ENCODE measurements at places on chromosomes 3 and 15.
A peak's percentile ranks its signal among the peaks of the same experiment; 100 is the strongest.

DNA sequence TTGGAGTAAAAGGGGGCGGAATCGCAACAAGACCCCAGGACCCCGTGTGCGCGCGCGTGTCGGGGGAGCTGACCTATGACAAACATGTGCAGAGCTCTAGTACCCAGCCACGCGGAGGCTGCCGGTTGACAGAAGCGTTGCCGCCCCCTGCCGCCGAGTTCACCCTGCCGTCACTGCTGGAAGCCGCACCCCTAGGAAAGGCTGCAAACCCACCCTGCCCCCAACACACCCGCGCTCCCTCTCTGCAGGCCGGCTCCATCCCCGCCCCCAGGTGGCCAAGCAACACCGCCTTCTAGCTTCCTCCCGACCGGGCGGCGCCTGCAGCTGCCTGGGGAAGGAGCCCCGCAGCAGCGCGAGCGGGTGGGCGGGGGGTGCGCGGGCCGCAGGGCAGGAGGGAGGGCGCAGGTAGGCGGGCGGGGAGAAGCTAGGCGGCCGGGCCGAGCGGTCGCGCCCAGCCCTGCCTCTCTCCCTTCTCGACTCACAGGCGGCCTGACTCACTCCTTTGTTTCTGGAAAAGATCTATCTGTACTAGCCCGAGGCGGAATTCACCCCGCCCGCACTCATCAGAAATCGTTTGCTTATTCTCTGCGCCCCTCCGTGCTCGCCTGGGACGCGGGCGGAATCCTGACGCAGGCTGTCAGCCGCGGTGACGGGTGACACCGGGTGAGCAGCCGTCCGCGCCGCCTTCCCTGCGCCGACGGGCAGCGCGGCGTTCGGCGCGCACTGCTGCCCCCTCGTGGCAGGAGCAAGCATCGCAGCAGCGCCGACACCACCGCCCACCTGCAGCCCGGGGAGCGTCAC lies 160.8 kb downstream of the GAP43 start:
- peak; percentile 86 for DNase-seq

GRCh38 chr15:72289597-72290325 lies 17.4 kb upstream of the PARP6 start:
- DNase-seq: no peak

DNA sequence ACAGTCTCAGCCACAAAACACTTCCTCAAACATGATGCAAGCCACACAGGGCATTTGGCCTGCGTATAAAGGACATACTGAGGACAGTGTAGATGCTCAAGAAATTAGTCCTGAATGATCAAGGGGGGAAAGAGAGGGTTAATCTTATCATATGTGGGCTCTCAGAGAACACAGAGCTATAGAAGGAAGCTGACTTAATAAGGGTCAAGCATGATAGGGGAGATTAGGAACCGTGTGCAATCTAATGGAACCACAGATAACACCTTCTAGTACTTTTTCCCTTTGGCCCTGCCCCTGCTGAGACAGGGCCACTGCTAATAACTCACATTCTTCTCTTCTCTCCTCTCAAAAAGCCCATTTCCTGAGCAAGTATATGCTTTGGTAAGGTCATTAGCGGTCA lies 114.1 kb upstream of the ADAMTS9 start:
- no peak for DNase-seq

DNA sequence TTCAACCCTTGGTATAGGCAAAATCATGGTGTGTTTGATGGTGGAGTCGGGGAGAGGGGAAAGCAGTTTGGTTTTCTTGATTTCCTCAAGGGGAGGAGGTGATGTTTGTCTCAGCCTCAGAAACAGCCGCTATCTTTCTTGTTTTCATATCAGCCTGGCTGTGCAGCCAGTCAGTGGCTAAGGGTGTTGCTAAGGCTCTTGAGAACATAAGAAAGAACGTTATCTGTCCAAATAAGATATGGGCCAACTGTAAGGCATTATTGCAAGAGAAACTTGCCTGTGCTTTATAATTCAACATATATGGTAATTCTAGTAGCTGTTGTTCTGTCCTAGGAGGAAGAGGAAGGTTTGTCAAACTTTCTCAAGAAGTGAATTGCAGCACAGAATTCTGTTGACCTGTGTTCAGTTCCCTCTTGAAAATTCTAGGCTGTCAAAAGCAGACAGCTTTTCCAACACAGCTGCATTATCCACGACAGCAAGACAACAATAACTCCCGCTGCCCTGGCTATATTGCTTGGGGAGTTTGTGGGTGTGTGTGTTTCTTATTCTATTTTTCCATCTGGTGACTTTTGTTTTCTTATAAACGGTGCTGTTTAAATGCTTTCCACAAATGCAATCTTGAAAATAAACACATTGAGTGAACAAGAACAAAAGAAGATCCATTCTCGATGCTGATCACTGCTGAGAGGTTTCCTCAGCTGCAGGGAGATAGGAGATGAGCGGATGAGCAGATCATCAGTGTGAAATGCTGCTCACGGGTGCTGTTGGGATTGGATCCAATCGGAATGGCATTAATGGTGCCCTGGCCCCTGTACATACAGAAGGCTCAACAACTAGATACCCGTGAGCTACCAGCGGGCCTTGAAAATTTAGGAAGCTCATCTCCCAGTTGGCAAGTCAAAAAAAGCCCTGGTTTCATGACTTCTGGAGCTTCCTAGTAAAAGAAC lies 90.8 kb upstream of the TNFAIP8L3 start:
- no peak for DNase-seq

DNA sequence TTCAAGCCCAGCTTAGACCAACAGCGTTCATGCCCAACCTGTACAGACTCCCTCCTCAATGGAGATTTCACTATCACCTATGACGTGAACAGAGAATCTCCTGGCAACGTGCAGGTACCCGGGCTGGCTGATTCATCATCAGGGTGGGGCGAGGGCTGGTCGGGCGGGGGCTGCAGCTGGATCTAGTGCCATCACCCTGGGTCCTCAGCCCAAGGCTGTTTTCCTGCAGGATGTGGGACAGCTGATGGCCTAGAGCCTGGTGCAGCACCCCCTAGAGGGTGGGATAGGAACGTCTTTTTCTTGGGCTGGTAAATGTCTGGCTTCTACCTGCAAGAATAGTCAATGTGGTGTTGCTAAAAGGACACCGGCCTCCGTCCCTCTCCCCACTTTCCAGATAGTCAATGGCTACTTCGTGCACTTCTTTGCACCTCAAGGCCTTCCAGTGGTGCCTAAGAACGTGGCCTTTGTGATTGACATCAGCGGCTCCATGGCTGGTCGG lies 4.4 kb downstream of the ITIH3 start:
- DNase-seq: peak; percentile 7

DNA sequence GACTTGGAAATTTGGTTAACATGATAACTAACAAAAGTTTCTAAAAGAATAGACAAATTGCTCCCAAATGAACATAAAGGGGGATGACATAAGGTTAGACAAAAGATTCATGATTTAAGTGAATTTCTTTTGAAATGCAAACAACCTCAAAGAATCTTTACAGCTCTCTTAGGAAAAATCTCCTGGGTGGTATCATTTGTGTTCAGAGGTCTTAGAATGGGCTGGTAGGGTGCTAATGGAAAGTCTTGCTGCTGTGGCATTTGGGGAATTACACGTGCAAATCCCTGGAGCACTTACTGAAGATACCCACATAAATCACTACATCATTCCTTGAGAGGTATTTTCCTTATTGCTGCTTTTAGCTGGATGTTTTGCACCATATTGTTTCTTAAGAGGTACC lies 14.4 kb upstream of the ROBO2 start:
- no peak for DNase-seq

- DNase-seq: no peak
Observed at GRCh38 chr3:67521053-67521646, 133.3 kb downstream of the SUCLG2 start.

- DNase-seq: no peak
Observed at GRCh38 chr15:33454346-33454745, 143.6 kb downstream of the RYR3 start.

DNA sequence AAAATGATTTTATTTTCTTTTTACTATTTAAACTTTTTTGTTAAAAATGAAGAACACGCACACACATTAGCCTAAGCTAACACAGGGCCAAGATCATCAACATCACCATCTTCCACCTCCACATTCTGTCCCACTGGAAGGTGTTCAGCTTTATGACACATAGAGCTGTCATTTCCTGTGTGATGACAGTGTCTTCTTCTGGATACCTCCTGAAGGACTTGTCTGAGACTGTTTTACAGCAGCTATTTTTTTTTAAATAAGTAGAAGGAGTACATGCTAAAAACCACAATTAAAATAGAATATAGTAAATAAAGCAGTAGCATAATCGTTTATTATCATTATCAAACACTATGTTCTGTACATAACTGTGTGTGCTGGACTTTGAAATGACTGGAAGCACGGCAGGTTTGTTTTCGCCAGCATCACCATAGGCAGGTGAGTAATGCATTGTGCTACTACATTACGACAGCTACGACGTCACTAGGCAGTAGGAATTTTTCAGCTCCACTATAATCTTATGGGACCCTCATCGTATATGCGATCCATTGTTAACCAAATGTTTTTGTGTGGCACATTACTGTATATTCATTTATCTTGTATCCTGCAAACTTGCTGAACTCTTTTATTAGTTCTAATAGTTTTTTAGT lies 72.8 kb downstream of the KLF15 start:
- DNase-seq: no peak

DNA sequence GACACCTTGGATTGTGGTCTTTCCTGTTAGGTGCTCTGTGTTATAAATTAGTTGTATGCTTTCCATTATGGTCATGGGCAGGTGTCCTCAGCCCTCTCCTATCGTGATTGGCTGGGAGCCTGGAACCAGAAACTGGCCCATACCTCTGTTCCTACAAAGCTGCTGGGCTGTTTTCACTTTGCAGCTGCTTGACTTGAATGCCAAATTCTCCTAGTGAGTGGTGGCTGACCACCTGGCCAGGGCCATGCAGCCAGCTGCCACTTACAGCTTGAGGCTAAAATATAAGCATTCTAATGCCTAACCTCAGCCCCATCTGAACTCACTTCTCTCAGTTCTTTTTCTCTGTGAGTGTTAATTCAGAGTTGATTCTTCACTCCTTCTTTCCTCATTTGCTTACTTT lies 239.3 kb upstream of the GBE1 start:
- peak; percentile 22 for DNase-seq

DNA sequence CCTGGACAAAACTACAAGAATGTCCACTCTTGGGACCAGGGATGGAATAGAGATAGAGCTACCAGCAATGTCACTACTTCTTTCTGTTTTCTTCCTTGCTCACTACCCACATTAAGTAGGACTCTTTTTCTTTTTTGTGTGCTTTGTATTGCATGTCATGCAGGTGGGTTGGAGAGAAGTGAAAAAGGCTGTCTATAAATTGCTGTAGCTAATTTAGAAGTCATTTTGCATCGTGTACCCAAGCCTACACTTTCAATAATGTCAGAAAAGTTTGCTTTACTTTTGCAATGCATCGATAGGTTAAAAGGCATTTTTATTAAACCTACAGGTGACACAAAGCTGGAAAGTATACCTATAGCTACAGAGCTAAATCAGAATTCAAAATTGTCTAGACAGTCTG lies 58.9 kb downstream of the GTF2E1 start:
- DNase-seq: no peak

- DNase-seq: no peak
Observed at GRCh38 chr3:155835341-155836071, 18.7 kb downstream of the SLC33A1 start.

- DNase-seq: no peak
Observed at GRCh38 chr15:78192826-78193594, 41.4 kb downstream of the ACSBG1 start.

GRCh38 chr3:140316466-140316865 lies 361.4 kb upstream of the TRIM42 start:
- DNase-seq: no peak

DNA sequence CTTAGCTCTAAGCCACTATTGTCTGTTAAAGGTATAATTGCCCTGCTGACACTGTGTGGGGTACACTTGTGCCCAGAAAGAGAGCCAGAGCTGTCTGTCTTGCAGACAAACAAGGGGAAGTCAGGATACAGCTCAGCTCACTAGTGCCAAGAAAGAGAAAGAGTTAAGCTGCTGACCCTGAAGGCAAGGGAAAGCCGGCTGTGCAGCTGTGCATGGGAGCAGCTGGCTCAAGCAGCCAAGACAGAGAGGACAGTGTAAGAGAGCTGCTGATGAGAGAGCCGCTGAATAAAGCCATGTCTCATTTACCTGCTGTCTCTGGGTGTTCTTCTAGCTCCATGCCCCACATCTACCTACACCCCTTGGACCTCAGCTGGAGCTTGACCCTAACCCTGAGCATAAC lies 428.1 kb upstream of the NAALADL2 start:
- no peak for DNase-seq

DNA sequence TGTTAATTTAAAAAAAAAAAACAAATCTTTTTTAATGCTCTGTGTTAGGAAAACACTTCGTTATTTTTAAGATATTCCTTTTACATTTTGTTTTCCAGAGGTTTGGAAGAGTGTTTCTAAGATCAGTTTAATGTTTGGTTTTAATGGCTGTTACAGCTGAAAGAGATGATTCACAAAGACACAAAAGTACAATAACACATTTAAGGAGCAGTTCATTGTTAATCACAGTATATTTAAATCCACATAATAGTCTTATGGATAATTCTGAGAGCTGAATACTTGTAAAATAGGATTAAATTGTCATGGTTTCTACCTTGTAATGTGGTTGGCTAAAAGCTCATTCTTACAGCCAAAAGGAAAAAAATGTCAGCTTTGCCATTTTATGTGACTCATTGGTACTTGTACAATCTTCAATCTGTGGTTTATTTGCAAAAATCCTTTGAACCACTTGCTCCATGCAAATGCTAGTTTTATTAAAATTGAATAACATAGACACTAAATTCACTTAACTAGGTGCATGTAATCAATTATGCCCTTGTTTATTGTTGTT lies 426.4 kb downstream of the NLGN1 start:
- no peak for DNase-seq

DNA sequence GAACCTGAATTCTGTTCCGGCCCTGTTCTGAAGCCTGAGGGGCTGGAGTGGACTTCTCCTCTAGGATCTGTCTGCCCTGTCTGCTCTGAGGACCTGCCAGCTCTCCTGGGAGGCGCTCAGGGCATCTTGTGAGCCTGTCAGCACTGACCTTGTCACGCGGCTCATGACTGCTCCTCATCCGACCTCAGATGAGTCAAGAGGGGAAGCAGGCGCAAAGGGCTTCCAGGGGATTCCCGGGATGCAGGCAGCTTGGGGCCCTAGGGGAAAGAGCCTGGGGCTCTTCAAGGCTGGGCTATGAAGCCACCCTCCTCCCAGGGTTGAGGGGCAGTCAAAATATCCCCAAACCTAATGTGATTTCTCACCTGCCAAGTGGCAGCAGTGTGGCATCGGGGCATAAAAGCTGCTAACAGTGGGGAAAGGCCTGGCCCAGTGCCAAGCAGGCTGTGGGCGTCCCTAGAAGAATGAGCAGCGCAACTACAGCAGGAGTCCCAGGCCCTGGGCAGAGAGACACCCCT lies 27.6 kb upstream of the ANKDD1A start:
- DNase-seq: peak; percentile 6

All from NCI-H510A treated with DMSO at 0.1 percent for 48 hours (cell line).